ENCODE measurements at places on chromosomes 7 and 10.

DNA sequence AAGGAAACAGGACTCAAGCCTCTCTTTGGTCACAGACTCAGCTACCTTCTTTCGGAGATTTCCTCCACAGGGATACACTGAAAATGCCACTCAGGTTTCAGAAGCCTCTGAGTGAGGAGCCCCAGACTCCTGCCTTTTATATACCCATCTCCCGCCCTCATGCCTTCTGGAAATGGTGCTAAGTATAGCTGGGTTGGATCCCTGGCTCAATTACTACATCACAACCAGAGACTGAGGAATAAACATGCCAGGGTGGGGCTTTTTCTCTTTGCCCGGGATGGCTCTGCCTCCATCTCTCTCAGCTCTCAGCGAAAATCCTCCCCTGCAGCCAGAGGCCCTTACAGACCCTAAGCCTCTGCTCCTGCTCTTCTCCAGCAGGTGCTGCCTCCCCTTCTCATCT, 299.5 kb downstream of the KCNMA1 start:
- no peak for DNase-seq

- DNase-seq: no peak
Observed at GRCh38 chr7:132053871-132054270, 497.4 kb upstream of the PODXL start.

DNA sequence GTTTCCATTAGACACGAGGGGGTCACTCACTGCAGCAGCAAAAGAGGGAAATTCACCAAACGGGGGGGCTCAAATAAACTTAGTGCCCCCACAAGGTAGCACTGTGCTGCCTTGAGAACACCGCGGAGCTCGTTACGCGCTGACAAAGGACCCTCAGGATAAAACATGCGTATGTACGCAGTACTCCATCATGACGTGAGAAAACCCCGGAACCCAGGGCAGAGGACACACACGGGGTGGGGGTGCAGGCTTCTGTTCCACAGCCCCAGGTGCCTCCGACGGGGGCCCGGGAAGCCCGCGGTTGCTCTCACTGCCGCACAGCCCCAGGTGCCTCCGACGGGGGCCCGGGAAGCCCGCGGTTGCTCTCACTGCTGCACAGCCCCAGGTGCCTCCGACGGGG, 232.4 kb downstream of the ZMYND11 start:
- no peak for DNase-seq

GRCh38 chr7:52463341-52463740, 572.1 kb upstream of the POM121L12 start:
- DNase-seq: no peak

DNA sequence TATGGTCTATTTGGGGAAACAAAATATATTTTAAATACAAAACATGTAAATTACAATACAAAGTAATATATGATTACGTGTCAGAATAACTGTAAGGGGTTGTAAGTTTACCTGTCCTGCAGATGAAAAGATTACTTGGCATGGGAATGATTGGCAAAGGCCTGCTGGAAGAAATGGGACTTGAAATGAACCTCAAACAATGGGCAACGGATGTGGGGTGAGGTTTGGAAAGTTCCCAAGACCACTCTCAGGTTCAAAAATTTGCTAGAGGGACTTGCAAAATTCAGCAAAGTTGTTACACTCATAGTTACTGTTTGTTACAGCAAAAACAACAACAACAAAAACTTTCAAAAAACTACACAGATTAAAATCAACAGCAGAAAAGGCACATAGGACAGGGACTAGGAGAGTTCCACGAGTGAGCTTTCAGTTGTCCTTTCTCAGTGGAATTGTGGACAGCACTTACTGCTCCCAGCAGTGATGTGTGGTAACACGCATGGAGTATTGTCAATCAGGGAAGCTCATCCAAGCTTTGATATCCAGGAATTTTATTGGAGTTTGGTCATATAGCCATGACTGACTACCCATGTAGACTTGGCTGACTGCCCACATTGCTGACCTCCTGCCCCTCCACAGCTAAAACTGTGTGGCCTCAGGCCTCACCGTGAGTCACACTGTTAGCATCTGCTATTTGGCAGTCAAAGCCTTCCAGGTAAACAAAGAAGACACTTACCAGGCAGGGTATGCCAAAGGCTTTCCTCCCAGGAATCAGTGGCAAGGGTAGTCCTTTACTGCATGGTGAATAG, 43.8 kb downstream of the EXOC6 start:
- peak; percentile 73 for DNase-seq

DNA sequence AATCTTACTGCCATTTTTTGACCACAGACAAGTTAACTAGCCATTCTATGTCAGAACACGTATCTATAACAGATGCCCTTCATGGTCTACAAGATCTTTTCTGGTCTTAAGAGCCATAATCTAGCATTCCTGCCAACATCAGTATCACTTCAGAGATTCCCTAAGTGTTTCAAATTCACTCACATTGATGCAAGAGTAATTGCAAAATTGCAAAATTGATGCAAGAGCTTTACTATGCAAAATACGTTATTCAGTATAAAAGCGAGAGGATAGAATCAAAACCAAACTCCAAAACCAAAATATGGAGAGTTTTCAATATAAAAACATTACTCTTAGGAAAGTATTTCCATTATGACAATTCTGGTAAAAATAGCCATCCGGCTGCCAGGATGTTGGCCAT, 38.1 kb upstream of the PPP1R17 start:
- DNase-seq: no peak

DNA sequence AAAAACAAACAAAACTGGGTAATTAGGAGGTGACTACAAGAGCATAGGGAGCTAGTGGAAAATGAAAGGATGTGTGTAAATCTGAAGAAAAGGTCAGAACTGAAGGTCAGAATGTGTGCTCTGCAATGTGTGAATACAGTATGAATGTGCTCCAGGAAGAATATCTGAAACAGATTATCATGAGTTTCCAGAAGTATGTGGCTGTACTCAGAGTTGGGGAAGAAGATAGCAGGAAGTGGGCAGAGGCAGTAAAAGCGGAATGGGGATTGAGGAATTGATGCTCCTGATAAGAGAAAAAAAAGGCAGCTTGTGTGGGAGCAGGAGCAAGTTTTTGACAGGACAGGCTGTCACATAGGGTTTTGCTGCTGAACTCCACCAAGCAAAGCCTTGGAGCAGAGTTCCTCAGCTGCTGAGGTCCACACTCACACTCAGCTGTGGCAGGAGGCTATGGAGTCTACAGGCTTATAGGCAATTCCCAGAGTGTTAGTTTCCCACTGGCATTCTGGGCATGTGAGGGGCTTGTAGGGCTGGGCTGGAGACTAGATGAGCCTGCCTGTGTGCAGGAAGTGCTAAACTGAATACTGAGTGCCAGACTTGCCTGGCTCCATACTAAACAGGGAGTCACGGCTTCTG, 22.9 kb downstream of the H2AZ2 start:
- DNase-seq: no peak

- peak; percentile 56 for DNase-seq
Observed at GRCh38 chr7:145817687-145818086, 298.9 kb upstream of the CNTNAP2 start.

GRCh38 chr7:119514326-119514725, 758.6 kb upstream of the KCND2 start:
- DNase-seq: no peak

DNA sequence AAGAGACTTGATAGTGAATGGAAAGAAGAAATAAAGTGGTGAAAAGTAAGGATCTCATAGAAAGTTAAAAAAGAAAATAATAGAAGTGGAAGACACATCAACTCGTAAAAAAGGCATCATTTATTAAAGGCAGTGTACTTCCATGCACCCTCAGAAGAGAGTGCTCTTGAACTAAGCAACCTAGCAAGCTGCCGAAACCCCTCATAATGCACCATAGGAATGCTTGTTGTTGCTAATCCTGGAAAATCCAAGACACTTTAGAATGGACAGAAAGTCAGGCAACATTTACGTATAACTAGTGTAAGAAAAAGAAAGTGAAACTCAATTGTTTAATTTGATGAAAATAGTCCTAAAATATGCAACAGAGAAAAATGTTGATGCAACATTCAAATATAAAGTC, 12.8 kb downstream of the TFPI2 start:
- no peak for DNase-seq

GRCh38 chr10:130138479-130138866, 2.3 kb downstream of the GLRX3 start:
- DNase-seq: no peak

GRCh38 chr10:3869036-3869435, 84.0 kb upstream of the KLF6 start:
- DNase-seq: no peak

- DNase-seq: peak; percentile 52
Observed at GRCh38 chr7:42527004-42527403, 290.0 kb upstream of the GLI3 start.

GRCh38 chr7:76314042-76314721, 11.7 kb downstream of the HSPB1 start:
- peak; percentile 99 for DNase-seq

- DNase-seq: peak; percentile 77
Observed at GRCh38 chr7:43669286-43670081, 59.8 kb downstream of the COA1 start.

GRCh38 chr10:112784022-112784461, 166.0 kb upstream of the TCF7L2 start:
- no peak for DNase-seq

- no peak for DNase-seq
Observed at GRCh38 chr7:132779164-132779563, 202.9 kb upstream of the PLXNA4 start.

DNA sequence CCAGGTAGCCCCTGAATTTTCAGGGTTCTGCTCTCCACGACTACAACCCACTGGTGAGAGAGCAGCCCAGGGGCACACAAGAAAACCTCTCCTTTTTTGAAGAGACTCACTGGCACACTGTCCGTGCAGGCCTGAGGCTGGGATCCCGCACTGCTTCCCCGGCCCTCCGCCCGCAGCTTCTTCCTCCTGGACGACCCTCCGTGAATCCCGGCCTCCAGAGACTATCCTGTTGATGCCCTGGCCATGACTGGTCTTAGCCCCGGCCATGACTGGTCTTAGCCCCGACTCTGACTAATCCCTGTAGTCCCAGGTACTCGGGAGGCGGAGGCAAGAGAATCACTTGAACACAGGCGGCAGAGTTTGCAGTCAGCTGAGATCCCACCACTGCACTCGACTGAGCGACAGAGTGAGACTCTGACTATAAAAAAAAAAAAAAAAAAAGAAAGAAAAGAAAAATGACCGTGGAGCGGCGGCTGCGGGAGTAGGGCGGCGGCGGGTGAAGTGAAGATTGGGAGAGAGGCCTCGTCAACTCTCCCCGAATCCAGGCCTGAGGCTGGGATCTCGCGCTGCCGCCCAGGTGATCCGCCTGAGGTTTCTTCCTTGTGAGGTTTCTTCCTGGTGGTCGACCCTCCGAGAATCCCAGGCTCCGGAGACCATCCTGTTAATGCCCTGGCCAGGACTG, 196.4 kb downstream of the ZNF716 start:
- DNase-seq: no peak

- DNase-seq: peak; percentile 89
Observed at GRCh38 chr7:49852619-49853462, 79.4 kb downstream of the VWC2 start.

DNA sequence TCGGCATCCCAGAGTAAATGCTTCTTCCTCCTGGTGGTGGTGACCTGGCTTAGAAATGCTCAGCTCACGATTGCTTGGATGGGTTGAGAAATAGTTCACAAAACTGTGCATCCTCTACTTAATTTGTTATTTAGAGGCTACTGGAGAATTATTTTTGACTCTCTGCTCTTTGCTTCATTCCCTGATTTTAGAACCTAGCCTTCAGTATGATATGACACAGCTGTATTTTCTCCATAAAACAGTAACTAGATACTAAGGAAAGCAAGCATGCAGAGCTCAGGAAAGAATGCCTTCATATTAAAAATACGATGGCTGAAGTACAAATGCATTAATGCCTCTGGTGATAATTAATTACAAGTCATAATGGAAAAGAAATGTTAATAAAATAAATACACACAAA, 602.0 kb upstream of the COBL start:
- no peak for DNase-seq

GRCh38 chr10:31135171-31135570, 103.5 kb upstream of the ZNF438 start:
- DNase-seq: no peak

DNA sequence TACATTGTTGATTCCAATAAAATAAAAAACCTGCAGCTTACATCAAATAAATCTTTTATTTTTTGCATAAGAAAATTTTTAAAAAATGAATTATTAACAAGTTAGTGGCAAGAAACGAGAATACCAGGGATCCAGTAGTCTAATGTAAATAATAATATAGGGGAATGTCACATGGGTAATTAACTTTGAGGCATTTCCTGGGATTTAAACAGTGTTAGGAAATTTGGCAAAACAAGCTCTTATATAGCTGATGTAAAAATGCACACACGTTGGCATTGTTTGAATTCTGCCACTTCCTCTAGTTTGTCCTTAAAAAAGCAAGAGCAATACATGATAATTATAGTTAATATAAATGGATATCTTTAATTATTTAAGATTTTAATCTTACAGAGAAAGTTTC, 768.6 kb downstream of the CNTNAP2 start:
- DNase-seq: no peak

DNA sequence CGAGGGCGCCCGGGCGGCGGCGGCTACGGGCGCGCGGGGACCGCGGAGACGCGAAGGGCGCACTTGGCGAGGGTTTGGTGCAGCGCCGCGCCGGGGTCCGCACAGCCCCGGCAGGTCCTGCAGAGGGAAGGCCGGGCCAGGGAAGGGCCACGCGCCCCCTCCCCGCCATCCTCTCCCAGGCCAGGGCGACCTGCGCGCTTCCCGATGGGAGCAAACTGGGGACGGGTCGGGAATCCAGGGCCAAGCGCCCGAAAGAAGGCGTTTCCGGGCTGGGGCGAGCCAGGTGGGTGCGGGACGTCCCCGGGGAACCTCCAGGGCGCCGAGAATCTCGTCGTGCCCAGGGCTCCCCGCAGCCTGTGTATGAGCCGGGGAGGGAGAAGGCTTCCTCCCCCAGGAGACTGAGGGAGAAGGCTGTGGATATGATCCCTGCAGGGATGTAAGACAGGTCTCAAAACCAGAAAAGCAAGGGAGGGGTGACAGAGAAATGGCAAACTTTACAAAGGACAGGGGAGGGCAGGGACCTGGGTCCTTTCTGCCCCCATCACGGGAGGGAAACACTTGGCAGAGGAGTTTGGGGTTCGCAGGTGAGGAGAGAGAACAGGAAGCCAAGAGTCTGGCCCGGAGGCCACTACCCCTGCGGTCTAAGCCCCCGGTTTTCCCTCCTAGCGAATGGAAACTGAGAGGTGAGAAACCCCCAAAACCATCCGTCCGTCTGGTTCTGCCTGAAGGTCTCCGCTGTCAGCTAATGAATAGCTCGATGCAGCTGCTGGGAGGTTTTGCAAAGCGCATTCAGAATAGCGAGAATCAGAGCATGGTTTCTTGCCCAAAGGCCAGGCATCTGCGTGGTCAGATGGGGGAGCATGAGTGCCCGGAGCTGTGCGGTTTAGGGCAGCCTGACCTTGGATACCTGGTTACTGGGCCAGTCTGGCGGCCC, 674 bp downstream of the AMZ1 start:
- DNase-seq: peak; percentile 73

GRCh38 chr7:55568613-55569268, 3.6 kb downstream of the VOPP1 start:
- no peak for DNase-seq

- no peak for DNase-seq
Observed at GRCh38 chr10:46317370-46317769, 30.6 kb downstream of the ANTXRL start.

All from endodermal cell (in vitro differentiated cells).